ENCODE measurements at places on chromosomes 16 and 17. TPM values are rescaled to one million over a fixed set of nuclear protein-coding genes. Genes with fewer than 3 reads are reported as not detected.

DNA sequence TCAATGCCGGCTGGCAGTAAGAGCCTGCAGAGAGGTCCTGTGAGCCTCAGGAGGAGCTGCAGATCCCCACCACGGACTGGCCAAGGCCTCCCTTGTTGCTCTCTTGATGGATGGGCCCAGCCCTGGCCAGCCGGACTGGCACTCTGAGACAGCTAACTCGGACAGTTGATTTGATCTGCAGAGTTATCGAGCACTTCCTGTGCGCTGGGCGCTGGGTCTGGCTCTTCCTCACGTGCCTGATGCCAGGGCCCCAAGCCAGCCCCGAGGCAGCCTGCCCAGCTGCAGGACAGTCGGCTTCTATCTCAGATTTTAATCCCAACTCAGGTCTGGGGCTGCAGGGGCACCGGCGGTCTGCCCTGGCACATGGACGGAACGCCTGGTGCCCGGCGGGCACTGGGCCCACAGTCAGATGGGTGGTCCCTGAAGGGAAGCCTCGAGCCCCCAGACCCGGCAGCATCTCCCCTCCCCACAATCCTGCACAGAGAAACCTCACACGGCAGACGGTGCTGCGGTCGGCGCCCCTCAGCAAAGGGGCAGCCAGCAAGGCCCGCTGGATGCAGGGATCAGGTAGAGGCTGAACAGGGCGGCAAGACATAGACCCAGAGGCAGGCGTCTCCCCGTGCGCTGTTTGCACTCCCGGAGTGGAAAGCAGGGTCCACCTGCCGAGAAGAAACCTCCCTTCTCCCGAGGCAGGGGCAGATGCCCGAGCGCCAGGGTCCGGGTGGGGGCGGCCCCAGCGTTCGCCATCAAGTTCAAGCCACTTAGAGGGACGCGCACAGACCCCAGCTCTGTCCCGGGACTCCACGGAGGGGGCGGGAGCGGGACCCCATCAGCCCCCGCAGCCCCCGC, 34.0 kb downstream of the TIMM22 start:
- no peak for DNase-seq

DNA sequence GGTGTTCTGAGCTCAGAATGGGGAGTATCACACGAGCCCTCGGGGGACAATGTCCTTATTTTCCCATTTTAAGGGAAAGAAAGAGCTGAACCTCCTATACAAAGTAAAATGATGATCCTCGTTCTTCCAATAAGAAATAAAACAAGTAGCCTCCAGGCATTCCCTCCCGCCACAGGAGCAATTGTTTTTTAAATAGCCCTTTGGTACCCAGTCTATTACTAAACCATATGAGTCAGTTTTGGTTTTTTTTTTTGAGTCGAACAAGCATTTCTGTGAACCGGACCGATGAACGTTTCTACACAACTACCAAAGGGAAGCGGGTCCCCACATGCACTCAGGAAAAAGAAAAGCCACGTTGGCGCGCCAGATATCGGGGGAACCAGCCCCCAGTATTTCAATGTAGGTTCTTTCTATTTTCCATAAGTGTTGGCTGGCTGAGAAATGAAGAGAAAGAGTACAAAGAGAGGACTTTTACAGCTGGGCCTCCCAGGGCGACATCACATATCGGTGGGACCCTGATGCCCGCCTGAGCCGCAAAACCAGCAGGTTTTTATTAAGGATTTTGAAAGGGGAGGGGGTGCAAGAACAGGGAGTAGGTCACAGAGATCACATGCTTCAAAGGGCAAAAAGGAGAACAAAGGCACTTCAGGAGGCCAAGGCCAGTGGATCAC, 3.8 kb upstream of the DCXR start:
- DNase-seq = no peak

Gene TP53TG3
- not detected for total RNA-seq

Gene TP53TG3B
- total RNA-seq = not detected

DNA sequence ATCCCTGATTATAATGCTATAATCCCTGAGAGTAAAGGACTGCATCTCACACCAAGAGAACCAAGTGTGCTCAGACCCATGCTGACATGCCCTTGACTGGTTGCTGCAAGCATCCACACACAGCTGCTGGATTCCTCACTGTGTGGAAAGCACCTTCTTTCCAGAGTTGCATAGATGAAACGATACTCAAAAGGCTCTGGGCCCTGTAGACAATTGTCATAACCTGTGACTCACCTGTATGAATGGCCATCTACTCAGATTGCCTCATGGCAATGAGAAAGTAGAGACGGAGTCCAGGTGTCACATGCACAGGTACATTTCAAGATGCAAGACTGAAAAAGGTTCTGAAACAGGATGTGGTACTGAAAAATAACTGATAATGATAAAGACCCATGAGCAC, 58.1 kb downstream of the MPHOSPH6 start:
- DNase-seq = no peak

DNA sequence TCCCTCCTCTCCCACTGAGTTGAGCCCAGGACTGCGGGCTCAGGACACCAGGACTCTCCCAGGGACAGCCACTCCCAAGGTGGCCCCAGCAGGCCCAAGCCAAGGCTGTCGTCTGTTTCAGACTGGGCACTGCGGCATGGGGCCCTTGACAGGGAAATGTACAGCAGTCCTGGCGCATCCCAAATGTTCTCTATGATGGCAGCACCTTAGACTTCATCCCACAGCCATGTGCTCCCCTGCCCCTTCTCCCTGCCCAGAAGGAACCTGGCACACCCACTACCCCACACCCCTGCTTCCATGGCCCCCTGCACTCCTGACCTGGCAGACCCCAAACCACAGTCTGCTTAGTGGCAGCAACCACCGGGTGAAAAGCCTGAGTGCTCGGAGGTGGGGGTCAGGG, 18.2 kb downstream of the RBFOX3 start:
- no peak for DNase-seq

- DNase-seq = no peak
Observed at GRCh38 chr17:43766413-43767052, 7.9 kb upstream of the SOST start.

Gene TPSG1
- not detected for total RNA-seq

Gene DDX19B
- 26.0 TPM for total RNA-seq

DNA sequence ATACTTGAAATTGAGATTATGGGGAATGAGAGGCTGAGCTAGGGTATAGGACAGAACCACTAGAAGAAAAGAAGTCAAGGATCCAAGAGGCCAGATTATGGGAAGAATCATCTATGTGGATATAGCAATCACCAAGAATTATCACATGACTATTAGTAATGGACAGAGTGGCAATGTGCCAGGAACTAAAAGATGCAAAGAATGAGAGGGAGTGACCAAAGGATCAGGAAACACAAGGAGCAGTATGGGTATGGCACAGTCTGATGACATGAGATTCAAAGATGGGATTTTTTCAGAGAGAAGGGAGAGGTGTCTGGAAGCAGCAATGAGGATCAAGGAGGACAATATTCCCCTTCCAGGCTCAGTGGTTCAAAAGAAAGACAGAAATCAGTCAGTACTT, 212.2 kb downstream of the AATF start:
- DNase-seq = no peak

- no peak for DNase-seq
Observed at GRCh38 chr16:68091380-68092261, 6.5 kb downstream of the NFATC3 start.

DNA sequence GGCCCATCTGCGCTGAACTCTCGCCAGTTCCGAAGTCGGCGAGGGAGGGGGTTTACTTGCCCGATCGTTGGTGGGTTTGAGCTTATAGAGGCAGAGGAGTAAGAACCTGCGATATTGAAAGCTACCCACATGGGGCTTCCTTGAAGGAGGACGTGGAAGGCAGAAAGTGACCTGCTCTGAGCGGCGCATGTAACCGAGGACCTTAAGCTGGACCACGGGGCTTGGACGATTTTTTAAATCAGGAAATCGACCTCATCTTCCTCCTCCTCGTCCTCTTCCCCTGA, 2.0 kb downstream of the PRAC2 start:
- no peak for DNase-seq

DNA sequence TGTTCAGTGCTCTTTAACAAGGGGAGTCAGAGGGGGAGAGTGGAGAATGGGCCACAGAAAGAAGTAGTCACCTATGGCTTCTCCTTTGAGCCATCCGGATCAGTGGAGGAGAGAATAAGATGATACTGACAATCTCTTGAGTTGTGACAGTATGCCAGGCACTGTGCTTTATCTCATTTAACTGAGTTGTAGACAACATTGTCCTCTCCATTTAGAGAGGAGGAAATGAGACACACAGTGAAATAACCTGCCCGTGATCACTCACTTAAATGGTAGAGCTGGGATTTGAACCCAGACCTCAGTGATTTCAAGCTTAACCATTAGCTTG, 17.8 kb upstream of the EEF2K start:
- DNase-seq = no peak

- DNase-seq = no peak
Observed at GRCh38 chr17:57107498-57108101, 22.6 kb downstream of the AKAP1 start.

DNA sequence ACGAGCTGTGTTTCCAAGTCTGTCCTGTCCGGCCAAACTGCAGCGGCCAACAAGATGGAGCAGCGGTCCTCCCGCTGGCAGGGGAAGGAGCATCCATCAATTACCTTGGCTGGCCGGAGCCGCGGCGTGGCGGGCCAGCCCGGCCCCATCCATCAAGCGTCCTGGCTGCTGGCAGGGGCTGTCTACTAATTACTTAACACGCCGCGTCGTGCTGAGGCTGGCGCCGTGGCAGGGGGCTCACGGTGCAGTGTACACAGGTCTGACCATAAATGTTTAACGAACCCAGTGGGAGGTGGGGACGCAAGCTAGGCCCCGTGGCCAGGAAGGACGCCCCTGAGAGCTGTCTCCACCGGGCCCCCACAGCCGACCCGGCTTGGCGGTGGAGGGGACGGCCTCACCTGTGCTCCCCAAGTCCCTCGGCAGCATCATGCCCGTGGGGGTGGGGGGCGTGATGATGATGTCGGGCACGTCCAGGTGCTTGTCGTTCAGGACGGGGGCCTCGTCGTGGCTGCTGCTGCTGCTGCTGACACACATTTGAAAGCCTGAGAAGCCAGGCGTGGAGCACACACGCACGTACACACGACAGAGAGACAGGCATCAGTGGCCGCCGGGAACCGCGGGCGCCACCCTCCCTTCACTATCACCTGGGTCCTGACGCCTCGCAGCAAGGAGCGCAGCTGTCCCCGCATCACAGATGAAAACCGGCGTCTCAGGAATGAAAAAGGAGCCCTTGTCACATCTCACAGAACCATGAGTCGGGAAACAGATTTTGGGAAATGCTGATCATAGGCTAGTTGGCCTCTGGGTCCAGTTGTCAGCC, 21.2 kb upstream of the GINS2 start:
- DNase-seq = no peak
